ENCODE measurements at places on chromosomes 6 and 20.

GRCh38 chr6:113144117-113144516 is 713.0 kb upstream of the MARCKS start:
- DNase-seq: no peak

GRCh38 chr20:49431329-49431728 is 51.1 kb downstream of the KCNB1 start:
- DNase-seq: no peak

DNA sequence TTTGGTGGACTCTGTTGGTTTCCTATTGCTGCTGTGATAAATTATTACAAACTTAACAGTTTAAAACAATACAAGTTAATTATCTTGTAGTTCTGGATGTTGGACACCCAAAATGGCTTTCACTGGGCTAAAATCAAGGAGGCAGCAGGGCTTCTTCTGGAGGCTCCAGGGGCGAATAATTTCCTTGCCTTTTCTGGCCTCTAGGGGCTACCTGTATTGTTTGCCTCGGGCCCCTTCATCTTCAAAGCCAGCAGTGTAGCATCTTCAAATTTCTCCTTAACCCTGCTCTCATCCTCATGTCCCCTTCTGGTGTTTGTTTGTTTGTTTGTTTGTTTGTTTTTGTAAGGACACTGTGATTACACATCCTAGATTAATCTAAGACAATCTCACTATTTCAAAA is 60.5 kb upstream of the ANKEF1 start:
- no peak for DNase-seq

- DNase-seq: no peak
Measured at GRCh38 chr6:35569011-35569461, 56.3 kb upstream of the TULP1 start.

DNA sequence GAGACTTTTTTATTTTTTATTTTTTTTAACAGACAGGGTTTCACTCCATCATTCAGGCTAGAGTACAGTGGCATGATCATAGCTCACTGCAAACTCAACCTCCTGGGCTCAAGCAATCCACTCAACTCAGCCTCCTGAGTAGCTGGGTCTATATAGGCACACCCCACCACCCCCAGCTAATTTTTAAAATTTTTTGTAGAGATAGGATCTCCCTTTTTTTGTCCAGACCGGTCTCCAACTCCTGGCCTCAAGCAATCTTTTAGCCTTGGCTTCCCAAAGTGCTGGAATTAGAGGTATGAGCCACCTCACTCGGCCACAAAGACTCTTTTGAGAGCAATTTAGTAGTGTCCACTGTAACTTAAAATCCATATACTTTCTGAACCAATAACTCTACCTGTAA is 103.3 kb upstream of the DST start:
- no peak for DNase-seq

DNA sequence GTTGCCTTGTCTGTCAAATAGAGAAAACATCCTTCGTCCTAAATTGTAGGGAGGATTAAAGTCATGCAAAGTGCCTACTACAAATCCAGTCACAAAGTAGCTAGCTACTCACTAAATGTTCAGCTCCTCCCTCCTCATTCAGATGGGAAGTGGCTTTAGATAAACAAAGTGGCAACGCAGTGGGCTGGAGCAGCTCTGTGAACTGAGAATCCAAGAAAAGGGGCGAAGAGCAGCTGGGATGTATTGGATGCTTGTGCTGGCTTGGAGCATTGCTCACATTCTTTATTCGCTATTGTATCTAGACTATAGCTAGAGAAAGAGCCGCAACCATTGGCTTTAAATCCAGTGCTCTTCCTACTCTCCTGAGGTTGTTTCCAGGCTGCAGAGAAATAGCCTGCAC is 10.3 kb downstream of the MOG start:
- DNase-seq: no peak

DNA sequence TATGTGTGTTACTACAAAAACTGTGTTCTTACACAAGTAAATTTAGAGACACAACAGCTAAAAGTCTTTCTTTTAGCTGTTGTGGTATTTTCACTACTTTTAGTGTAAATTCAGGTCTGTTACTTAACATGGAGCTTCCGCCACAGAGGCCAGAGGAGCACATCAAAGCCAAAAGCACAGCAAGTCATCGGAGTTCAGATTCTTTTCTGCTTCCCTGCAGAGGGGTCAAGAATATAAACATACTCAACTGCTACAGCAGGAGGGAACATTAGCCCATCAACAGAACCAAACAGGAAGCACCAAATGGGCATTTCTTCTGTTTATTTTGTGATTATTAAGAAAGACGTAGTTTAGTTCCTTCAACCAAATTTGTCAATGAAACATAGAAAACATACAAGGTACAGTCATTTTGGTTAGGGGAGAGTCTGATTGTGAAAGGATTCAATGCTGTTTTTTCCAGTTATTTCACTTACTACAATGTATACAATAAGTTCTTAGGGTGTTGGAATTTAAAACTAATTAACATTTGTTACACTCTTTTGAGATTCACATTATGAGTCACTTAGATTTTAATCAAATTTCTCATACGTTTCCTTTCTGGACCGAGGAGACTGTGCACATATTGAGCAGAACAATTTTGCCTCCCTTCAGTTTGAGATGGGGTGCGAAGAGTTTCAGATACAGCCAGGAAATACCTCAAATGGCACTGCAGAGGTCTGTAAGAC is 42.8 kb upstream of the DSE start:
- DNase-seq: no peak

DNA sequence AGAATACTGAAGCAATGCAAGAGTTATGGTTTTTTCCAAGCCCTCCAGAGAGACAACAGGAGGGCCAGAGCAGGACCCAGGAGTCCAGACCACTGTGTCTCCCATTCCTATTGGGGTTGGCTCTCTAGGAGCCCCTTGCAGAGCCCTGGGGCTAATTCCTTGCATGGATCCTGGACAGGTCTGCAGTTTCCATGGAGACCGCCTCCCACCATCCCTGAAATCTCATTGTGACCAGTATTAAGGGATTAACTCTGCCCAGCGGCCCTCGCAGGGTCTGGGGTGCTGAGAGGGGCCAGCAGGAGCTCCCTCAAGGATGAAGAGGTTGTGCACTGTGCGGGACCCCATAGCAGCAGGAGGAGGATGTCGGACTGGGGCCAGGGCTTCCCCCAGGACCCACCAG is 34.8 kb downstream of the HNF4A start:
- no peak for DNase-seq
